Caki2 (cell line): ENCODE measurements at places on chromosomes 7 and 10.

GRCh38 chr10:114073395-114074186, 29.9 kb downstream of the ADRB1 start:
- DNase-seq, result no peak

GRCh38 chr10:48804740-48805182, 120.1 kb downstream of the WDFY4 start:
- no peak for DNase-seq

- DNase-seq, result no peak
These were observed 70.4 kb downstream of the PYROXD2 start for GRCh38 chr10:98344589-98345038.

- DNase-seq, result no peak
These were observed 302.7 kb downstream of the RPS24 start for GRCh38 chr10:78336402-78336791.

- DNase-seq, result peak; percentile 39
These were observed 19.5 kb downstream of the TSPAN33 start for GRCh38 chr7:129163875-129164544.

GRCh38 chr10:109746861-109747260, 176.4 kb downstream of the XPNPEP1 start:
- DNase-seq, result no peak

DNA sequence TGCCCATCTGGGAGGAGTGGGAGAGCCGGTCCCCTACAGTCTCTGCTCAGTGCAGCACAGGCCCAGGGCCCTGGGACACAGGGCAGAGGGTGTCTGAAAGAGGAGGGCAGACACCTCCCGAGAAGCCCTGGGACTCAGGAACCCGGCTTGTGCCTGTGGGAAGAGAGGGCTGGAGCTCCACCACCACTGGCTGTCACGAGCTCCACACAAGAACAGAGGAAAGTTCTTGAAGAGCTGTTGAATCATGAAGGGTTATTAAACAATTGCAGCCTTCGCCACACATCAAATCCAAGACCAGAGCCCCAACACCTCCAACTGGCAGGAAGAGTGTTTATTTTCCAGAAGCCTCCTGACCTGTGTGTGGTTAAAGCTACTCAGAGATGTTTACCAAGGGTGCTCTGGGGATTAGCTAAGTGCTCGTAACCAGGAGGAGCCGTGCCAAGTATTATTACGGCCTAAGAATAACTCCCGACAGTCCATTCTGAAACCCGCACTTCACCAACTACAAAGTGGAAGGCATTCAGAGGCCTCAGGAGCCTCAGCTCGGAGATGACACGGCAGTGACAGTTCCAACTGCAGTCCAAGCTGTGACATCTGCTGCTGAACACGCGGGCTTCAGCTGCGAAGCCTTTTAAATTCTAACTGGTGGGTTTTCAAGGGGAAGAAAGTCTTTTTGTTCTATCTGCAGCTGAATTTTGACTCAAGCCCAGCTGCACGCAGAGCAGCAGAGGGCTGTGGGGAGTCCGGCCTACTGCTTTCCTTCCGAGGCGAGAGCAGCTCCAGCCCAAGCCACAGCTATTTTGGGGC, 75.1 kb downstream of the MAD1L1 start:
- peak; percentile 79 for DNase-seq

DNA sequence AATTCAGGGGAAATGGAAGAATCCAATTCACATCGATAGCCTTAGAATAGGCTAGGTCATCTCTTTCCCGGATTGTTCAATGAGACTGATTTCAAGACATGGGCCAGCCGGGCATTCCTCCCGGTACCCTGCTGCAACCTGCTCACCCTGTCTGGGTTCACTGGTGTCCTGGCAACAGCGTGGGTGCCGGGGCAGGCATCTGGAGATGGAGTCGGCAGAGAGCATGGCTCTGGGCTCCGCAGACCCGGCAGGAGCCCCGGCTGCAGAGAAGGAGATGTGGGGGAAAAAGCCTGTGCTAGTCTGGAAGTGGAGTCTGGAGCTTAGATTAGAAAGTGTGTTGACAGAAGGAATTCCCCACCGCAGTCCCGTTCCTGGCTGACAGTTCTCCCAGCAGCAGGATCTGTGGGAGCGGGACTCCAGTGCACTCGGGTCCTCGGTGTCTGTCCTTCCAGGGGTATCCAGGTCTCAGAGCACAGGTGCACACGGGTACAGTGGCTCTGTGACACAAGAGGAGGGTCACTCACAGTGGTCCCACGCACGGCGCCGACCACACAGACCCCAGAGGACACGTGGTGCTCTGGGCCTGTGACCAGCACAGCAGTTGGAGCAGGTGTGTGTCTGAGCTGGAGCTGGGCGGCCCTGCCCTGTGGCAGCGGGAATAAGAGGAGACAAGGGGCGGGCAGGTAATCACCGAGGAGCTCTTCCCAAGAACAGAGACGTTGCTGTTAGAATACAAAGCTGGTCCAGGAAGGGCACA, 65.7 kb upstream of the PITRM1 start:
- DNase-seq, result no peak

DNA sequence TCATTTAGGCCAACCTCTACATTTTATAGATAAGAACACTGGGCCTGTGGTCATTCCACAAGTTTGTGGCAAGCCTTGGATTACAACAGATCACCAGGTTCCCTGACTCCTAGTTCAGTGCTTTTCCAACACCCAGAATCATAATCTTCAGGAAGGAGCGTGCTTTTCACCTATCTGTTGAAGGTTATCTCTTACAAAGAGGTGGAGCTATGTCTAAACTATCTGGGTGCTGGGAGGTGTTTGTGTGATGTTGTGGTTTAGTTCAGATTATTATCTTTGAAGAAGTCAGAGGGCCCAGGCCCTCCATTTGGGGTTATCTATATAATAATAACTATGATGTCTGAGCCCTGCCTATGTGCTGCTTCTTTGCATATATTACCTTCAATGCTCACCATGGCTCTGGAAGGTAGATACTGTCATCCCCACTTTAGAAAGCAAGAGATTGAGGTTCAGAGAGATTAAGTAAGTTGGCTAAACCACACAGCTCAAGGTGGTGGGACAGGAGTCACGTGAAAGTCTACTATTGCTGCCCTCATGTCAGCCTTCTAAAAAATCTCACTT, 24.0 kb downstream of the IL2RA start:
- no peak for DNase-seq

DNA sequence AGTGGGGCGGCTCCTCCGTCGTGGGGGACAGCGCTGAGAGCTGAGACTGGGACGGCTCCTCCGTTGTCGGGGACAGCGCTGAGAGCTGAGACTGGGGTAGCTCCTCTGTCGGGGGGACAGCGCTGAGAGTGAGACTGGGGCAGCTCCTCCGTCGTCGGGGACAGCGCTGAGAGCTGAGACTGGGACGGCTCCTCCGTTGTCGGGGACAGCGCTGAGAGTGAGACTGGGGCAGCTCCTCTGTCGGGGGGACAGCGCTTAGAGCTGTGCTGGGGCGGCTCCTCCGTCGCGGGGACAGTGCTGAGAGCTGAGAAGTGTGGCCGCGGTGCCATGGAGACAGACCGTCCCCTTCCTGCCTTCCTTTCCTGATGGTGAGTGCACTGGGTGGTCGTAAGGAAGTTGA, 136.4 kb downstream of the DYNC2I1 start:
- DNase-seq, result no peak

DNA sequence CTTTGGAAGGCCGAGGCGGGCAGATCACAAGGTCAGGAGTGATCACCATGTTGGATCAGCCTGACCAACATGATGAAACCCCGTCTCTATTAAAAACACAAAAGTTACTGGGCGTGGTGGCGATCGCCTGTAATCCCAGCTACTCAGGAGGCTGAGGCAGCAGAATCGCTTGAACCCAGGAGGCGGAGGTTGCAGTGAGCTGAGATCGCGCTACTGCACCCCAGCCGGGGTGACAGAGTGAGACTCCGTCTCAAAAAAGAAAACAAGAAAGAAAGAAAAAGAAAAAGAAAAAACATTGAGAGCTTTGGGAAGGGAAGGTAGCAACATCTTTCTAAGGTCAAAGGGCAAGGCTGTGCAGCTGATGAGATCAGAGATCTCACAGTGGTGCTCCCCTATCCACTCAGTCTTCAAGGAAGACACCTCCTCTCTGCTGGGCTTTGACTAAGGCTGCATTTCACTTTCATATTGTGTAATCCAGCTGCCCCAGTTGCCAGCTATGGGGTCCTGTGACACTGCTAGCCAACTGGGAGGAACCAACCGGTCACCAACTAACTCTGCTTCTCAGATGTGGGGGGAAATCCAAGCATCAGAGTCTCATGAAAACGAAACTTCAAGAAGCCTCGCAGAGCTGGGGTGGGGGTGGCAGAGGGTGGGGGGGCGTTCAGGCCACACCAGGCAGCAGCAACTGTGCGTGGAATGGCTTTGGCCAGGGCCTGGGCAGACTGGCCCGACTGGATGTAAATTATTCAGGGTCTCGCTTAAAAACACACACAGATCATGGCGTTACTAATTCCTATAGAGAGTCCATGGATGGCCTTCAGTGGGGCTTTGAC, 1.5 kb downstream of the IL15RA start:
- DNase-seq, result no peak

- no peak for DNase-seq
These were observed 734.4 kb downstream of the PARD3 start for GRCh38 chr10:34080485-34081346.

GRCh38 chr7:103447073-103447960, 1.3 kb upstream of the SLC26A5 start:
- peak; percentile 48 for DNase-seq

- no peak for DNase-seq
These were observed 110.0 kb upstream of the C7orf33 start for GRCh38 chr7:148480479-148481146.

DNA sequence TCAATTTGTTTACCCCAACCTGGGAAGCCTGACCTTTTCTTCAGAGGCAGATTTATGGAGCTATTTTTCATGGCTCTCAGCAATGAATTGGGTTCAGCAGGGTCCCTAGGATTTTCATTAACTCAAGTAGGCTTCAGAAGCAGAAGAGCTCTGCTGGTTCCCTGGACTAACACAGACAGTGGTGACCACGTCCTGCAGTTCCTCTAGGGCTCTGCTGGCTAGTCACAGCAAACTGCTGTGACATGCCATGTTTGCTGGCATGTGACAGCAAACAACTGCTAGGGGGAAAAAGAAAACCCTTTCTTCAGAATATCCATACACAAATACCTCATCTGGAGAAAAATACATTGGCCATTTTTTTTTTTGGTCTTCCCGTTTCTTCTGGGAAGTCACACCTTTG, 13.2 kb downstream of the BAMBI start:
- DNase-seq, result no peak

DNA sequence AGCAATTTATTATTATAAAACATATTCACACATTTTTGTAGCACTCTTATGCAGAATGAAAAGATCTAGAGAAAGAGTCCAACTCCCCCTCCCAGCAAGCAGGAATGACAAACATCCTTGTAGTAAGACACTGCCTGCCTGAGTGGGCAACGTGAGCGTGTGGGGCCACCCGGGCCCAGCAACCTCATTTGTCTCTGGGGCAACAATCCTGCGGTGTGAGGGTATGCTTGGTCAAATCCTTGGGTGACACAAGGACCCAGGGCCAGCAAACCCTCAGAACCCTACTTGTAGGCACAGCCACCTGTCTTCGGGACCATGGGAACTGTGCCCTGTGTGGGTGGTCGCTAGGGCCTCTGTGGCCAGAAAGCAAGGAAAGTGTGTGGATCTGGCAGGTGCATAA, 10.7 kb downstream of the RHEB start:
- DNase-seq, result no peak

- no peak for DNase-seq
These were observed 74.6 kb downstream of the WDFY4 start for GRCh38 chr10:48759113-48759901.

DNA sequence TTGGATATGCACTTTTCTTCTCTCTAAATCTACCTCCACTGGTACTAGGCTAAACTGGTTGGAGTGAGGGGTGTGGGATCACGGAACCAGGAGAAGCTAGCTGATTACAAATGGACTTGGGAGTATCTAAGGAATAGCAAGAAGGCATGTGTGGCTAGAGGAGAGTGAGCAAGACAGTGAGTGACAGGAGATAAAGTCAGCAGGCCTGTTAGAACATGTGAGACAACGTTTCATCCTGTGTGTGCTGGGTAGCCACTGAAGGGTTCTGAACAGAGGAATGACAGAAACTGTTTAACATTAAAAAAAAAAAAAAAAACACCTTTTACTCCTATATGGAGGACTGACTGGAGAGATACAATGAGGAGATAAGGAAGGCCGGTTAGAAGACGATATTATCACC, 51.7 kb downstream of the ZNF438 start:
- DNase-seq, result no peak

DNA sequence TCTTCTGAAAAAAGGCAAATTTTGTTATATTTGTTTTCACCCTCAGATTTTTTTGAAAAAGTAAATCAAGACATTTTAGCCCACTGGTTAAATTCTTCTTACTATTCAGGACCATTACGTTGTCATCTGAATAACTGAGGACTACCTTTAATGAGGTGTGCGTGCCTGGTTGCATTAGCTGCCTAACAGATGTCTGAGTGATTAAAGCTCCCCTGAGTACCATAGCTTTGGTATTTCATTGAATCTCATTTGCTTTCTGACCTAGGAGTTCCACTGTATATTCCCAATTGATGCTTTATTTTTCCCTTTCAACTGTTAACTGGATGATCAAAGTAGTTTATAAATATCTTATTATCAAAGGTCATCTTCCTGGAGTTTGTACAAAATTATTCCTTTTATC, 410.0 kb upstream of the SEMA3D start:
- DNase-seq, result no peak

DNA sequence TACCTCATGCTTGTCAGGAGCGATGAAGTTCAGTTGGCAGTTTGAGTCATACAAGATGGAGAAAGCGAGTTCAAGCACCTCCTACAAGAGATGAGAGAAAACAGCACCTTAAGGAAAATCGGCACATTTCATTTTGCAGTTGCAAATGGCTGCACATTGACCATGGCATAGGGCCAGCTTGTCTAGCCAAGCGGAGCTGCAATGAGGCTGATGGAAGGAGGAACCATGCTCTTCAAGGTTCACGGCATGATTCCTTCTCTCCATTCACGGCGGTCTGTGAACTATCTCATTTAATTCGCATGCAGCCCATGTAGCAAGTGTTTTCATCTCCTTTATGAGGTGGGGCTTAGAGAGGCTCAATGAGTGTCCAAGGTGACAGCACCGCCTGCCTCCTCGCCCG, 137.4 kb upstream of the AOAH start:
- DNase-seq, result no peak

DNA sequence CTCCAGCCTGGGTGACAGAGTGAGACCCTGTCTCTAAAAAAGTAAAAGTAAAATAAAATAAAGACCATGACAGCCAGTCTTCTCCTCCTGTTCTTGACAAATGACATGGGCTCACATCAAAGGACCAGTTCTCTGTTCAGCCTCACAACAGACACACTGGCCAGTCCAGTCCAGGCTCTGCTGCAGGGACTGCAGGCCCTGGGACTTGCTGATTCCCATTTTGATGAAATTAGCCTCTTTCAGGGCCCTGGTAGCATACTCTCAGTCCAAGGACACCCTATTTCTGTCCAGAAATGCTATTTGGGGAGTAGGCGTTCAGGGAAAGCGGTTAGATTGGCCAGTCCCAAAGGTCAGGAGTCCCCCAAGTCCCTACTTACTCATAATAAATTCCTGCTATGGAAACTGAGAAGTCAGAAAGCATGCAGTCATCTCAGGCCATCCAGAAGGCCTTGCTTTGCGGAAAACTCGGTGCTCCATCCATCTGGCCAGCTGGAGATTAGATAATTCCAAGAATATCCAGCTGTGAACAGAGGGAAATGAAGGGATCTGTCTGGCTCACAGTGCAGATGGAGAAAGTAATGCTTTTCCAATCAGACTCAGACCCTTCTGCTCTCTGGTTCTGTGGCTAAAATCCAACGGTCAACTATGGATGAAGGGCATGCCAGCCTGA, 74.4 kb downstream of the RAB11FIP2 start:
- no peak for DNase-seq

GRCh38 chr7:7967886-7968543, 581 bp upstream of the GLCCI1 start:
- no peak for DNase-seq
